Stimulated activated CD8-positive, alpha-beta memory T cell treated with anti-CD3 and anti-CD28 coated beads, Interleukin-4, amount 100 ng/mL, for 4 hours (primary cell): ENCODE measurements at places on chromosomes 11 and 22.

- no peak for DNase-seq
Observed at GRCh38 chr11:82790723-82791484, 57.2 kb upstream of the FAM181B start.

DNA sequence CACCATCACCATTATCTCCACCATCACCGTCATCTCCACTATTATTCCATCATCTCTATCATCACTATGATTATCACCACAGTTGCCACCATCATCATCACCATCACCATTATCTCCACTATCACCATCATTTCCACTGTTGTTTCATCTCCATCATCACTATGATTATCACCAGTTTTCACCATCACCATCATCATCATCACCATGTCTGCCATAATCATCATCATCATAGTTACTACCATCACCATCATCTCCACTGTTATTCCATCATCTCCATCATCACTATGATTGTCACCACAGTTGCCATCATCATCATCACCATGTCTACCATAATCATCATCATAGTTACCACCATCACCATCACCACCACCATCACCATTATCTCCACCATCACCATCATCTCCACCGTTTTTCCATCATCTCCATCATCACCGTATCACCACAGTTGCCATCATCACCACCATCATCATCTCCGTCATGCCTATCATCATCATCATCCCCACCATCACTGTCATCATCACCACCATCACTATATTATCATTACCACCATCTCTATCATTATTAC is 264.9 kb downstream of the BRD1 start:
- no peak for DNase-seq

- no peak for DNase-seq
Observed at GRCh38 chr11:30914143-30914762, 328.1 kb upstream of the MPPED2 start.

DNA sequence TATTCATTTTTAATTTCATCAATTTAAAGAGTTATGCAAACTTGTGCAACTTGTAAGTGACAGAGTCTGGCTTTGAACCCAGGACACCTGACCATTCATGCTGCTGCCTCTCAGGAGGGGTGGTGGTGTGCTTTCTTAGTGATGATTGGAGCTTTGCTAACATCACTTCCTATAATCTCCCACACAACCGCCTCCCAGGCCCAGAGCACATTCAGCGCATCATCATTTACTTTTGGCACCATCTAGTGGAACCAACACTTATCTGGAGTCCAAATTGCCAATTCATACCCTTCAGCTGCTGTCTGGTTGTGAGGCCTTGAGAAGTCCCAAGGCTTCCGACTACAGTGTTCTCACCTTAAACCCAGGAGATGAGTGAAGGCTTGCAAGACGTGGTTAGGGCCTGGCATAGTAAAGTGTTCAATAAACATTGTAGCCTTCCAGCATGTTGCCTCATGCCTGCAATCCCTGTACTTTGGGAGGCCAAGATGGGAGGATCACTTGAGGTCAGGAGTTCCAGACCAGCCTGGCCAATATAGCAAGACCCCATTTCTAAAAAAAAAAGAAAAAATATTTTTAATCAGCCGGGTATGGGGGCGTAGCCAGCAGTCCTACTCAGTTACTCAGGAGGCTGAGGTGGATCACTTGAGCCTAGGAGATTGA is 1.1 kb upstream of the TTLL1 start:
- DNase-seq = no peak

DNA sequence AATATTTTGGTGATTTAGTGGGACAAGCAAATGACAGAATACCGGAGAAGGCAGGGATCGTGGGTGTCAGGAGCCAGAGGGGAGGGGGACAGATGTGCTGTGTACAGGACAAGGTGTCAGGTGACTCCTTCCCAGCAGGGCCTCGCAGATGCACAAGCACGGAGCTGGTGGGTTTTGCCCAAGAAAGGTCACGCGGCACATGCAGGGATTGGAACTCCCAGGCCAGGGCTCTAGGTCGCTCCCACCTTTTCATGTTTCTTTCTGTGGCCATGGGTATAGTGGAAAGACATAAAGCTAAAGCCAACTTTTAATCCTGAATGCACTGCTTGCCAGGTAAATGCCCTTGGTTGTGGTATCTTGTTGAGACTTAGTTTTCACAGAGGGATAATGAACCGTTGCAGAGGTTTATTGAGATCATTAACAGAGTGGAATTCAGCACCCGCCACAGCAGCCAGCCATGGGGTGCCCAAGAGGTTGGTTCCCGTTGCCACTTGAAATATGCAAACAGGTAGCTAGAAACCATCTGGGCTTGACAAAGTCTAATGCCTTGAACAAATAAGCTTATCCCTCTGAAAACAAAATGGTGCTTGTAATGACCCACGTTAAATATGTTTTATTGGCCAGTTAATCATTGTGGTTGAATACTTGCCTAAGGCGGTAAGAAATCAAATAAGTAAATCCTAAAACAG is 10.1 kb downstream of the C22orf23 start:
- no peak for DNase-seq
